ENCODE measurements at places on chromosomes 12 and 14.
A peak's percentile ranks its signal among the peaks of the same experiment; 100 is the strongest.

GRCh38 chr14:65070471-65070976 is 31.8 kb downstream of the MAX start:
- H3K4me3 ChIP-seq, result no peak overlapping the region
- no peak overlapping the region for H3K27ac ChIP-seq
- no peak for DNase-seq
- no peaks in the 10 kb centered on the region for H3K27me3 ChIP-seq
- no peaks in the 10 kb centered on the region for H3K36me3 ChIP-seq
- H3K4me1 ChIP-seq, result peaks cover 3% of the 10 kb centered on the region

GRCh38 chr12:7042842-7043241 is 17.7 kb upstream of the C1S start:
- no peaks in the 10 kb centered on the region for H3K4me1 ChIP-seq
- H3K27me3 ChIP-seq, result no peaks in the 10 kb centered on the region
- H3K36me3 ChIP-seq, result no peaks in the 10 kb centered on the region
- H3K4me3 ChIP-seq, result no peak overlapping the region
- H3K27ac ChIP-seq, result no peak overlapping the region

GRCh38 chr14:28773861-28774691 is 7.5 kb downstream of the FOXG1 start:
- no peak overlapping the region for H3K4me3 ChIP-seq
- no peaks in the 10 kb centered on the region for H3K36me3 ChIP-seq
- no peaks in the 10 kb centered on the region for H3K4me1 ChIP-seq
- H3K27me3 ChIP-seq, result no peaks in the 10 kb centered on the region
- DNase-seq, result no peak
- no peak overlapping the region for H3K27ac ChIP-seq

- no peaks in the 10 kb centered on the region for H3K27me3 ChIP-seq
- no peak for DNase-seq
- no peak overlapping the region for H3K27ac ChIP-seq
- no peaks in the 10 kb centered on the region for H3K36me3 ChIP-seq
Observed at GRCh38 chr12:50440288-50440687, 39.6 kb downstream of the LARP4 start.

- H3K27ac ChIP-seq, result no peak overlapping the region
- peaks cover 1% of the 10 kb centered on the region for H3K4me1 ChIP-seq
- peak; percentile 21 for DNase-seq
- no peaks in the 10 kb centered on the region for H3K36me3 ChIP-seq
- no peaks in the 10 kb centered on the region for H3K27me3 ChIP-seq
Observed at GRCh38 chr12:1281683-1282366, 290.8 kb downstream of the ERC1 start.

GRCh38 chr14:23559010-23559925 is 3.2 kb downstream of the THTPA start:
- H3K36me3 ChIP-seq, result no peaks in the 10 kb centered on the region
- peaks cover 6% of the 10 kb centered on the region for H3K4me1 ChIP-seq
- no peak overlapping the region for H3K4me3 ChIP-seq
- no peaks in the 10 kb centered on the region for H3K27me3 ChIP-seq

DNA sequence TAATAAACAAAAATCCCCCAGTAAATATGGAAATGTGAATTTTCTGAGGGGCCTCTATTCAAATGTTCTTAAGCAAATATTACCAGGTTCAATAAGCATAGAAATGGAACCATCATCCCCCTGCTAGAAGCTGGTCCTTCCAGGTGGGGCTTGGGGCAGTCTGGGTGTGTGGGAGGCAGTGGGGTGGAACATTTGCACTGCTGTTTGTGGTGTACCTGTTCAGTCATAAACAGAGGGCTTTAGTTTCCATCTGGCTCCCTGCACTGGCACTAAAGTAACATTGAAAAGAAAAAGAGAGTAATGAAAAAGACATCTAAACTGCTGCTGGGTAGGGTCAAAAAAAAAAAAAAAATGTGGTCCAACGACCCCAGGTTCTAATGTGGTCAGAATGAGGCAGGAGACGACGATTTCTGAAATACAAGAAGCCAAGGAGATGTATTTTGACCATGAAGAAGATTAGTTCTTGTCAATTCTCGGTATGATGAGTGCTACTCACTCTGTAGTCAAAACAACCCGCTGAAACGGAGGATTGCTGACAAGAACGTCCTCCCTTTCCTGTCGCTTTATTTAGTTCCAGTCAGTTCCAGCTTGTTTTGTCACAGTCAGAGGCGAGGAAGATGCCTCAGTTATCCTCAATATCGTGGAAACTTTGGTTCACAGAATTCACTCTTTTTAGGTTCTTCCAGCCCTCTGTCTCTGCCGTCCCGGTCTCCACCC is 44.2 kb upstream of the MANSC4 start:
- H3K27ac ChIP-seq, result no peak overlapping the region
- DNase-seq, result no peak
- no peaks in the 10 kb centered on the region for H3K27me3 ChIP-seq
- no peaks in the 10 kb centered on the region for H3K36me3 ChIP-seq
- no peak overlapping the region for H3K4me3 ChIP-seq

- no peak for DNase-seq
- H3K27ac ChIP-seq, result no peak overlapping the region
- no peaks in the 10 kb centered on the region for H3K27me3 ChIP-seq
- H3K36me3 ChIP-seq, result no peaks in the 10 kb centered on the region
Observed at GRCh38 chr14:76292561-76292960, 83.4 kb upstream of the ESRRB start.

DNA sequence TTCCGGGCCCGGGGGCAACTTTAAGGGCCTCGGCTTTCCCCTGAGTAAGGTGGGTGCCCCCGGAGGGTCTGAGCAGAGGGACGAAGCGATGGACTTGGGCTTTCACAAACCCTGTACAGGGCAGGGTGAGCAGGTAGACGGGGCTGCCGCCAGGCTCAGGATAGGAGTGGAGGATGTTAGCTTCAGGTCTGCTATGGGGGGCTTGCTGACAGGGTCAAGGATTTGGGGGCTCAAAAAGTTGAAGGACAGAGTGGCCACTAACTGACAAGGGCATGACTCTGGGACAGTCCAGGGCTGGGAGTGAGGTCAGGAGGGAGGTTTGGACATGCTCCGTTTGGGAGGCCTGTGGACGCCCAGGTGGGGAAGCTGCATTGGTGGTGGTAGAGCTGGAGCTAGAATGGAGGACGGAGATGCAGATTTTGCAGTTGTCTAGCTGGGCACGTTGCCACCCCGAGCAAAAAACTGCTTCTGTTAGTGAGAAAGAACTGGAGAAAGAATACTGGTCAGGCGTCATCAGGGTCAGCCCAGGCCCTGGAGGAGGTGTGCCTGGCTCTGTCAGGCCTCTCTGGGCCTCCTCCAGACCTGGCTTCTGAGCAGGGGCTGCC is 113.3 kb downstream of the ADGRD1 start:
- H3K4me3 ChIP-seq, result no peak overlapping the region
- H3K4me1 ChIP-seq, result peaks cover 5% of the 10 kb centered on the region
- H3K36me3 ChIP-seq, result no peaks in the 10 kb centered on the region

DNA sequence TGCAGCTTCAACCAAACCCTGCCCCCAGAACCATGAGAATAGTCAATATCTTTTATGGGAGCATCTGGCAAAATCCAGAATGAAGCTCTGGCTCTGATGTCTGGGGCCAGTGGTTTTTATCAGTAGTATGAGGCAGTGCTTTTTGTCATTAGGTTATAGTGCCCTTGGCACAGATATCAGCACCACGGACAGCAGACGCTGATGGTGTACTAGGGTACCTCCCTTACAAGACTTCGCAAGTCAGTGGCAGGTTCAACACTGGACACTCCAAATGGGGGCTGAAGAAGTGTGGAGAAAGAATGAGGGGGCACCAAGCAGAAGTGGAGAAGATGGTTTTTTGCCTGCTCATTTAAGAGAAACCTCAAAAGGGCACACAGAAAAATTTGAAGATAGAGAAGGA is 68.2 kb upstream of the E2F7 start:
- peak; percentile 16 for DNase-seq
- no peaks in the 10 kb centered on the region for H3K36me3 ChIP-seq
- H3K27ac ChIP-seq, result no peak overlapping the region
- H3K27me3 ChIP-seq, result no peaks in the 10 kb centered on the region

DNA sequence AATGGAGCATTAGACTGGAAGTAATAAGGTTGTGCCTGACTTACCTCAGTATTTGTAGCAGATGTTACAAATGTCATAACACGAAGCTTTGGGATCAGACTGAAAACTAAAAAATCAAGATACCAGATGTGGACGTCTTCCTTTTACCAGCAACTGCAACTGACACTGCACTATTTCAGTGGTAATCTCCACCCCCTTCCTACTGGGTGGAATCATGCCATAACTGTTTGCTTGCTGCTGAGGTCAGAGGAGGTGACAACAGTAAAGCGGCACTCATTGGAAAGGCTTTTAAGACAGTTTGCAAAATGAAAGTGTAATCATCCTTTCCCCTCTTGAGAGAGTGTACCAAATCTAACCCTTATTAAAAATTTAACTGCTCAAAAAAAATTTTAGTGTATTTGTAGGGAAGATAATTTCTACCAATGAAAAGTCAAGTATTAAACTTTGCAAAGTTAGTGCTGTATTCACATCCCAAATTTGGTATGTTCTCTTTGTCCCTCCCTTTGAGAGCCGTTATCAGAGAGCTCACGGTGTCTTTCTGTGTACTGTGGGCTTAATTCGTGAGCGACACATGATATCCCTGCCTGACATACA is 420.7 kb downstream of the NPAS3 start:
- no peak for DNase-seq
- no peak overlapping the region for H3K4me3 ChIP-seq
- no peaks in the 10 kb centered on the region for H3K4me1 ChIP-seq
- H3K36me3 ChIP-seq, result no peaks in the 10 kb centered on the region

- no peaks in the 10 kb centered on the region for H3K36me3 ChIP-seq
- no peak overlapping the region for H3K4me3 ChIP-seq
- no peaks in the 10 kb centered on the region for H3K27me3 ChIP-seq
- no peak for DNase-seq
- H3K27ac ChIP-seq, result no peak overlapping the region
Observed at GRCh38 chr14:34682787-34683321, 31.5 kb downstream of the CFL2 start.

- no peak for DNase-seq
- no peaks in the 10 kb centered on the region for H3K27me3 ChIP-seq
- H3K4me3 ChIP-seq, result no peak overlapping the region
- no peak overlapping the region for H3K27ac ChIP-seq
- H3K36me3 ChIP-seq, result no peaks in the 10 kb centered on the region
- no peaks in the 10 kb centered on the region for H3K4me1 ChIP-seq
Observed at GRCh38 chr14:74663884-74664283, 49.0 kb downstream of the AREL1 start.

- no peaks in the 10 kb centered on the region for H3K27me3 ChIP-seq
- DNase-seq, result no peak
- H3K4me3 ChIP-seq, result no peak overlapping the region
- peaks cover 6% of the 10 kb centered on the region for H3K4me1 ChIP-seq
- no peak overlapping the region for H3K27ac ChIP-seq
Observed at GRCh38 chr12:108667349-108667748, 33.7 kb upstream of the SELPLG start.

- H3K36me3 ChIP-seq, result no peaks in the 10 kb centered on the region
- no peak for DNase-seq
- H3K4me3 ChIP-seq, result no peak overlapping the region
- peaks cover 7% of the 10 kb centered on the region for H3K4me1 ChIP-seq
Observed at GRCh38 chr12:5565933-5566599, 134.2 kb downstream of the NTF3 start.

DNA sequence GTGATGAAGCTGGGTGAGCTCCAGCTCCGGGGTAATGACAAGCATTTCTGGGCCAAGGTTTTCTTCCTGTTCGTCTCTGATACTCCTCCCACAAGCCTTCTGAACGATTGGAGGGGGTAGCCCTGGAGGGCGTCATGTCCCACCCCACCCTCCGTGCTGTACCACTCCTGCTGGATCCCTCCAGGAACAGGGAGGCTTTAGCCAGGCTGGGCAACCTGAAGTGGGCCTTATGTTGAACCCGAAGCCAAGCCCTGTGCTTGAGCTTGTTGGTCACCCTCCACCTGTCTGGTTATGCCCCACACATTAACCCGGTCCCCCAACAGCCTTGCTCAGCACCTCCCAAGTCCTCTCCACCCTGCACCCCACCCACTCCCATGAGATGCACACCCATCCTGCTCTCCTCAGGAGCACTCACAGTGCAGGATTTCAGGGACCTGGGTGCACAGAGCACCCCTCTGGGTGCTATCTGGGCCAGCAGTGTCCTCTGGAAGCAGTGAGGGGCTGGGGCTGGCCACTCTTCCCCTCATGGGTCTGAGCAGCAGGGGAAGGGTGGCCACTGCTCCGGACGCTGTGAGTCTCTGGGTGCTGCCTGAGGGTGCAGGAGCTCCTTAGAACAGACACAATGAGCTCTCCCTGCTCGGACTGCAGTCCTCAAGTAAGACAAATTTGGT is 6.8 kb upstream of the KRT83 start:
- H3K36me3 ChIP-seq, result no peaks in the 10 kb centered on the region
- no peaks in the 10 kb centered on the region for H3K4me1 ChIP-seq
- no peak for DNase-seq

DNA sequence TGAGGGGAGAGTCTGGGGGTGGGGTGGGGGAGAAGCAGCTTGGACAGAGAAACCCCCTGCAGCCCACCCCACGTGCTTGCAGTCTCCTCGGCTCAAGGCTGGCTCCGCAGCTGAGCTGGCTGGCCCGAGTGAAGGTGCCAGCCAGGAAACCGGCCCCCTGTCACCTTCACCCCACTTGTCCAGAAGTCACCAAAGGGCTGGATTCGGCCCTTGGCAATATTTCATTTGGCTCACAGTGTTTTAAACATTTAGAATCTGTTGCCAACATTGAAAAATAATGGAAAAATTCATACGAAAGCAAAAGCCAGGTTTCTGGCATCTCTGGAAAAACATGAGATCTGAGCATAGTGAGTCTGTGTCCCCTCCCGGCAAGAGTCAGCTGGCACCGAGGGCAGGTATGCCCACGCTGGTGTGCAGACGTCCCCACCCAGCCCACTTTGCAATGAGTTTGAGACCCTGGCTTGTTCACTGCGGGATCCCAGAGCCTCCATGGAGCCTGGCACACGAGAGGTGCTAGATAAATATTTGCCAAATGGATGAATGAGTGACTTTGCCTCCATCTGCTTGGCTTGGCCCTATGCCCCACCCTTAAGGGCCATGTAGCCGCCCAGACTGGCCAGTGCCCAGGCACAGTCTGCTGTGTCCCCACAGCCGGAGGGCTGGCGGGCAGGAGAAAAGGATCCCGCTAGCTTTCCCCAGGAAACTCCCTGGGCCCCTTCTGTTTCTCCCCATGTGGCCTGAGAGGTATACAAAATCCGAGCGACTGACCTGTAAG is 18.2 kb downstream of the MSI1 start:
- no peak for DNase-seq
- H3K36me3 ChIP-seq, result no peaks in the 10 kb centered on the region
- H3K4me3 ChIP-seq, result no peak overlapping the region
- no peak overlapping the region for H3K27ac ChIP-seq

- no peak overlapping the region for H3K27ac ChIP-seq
- H3K4me1 ChIP-seq, result no peaks in the 10 kb centered on the region
- DNase-seq, result no peak
- no peaks in the 10 kb centered on the region for H3K36me3 ChIP-seq
- no peaks in the 10 kb centered on the region for H3K27me3 ChIP-seq
Observed at GRCh38 chr12:44490181-44490580, 385.9 kb downstream of the NELL2 start.

Data from ovary (tissue), 10 donors.